ENCODE measurements at places on chromosomes 7 and 10.

- H3K36me3 ChIP-seq, result no peaks in the 10 kb centered on the region
- no peaks in the 10 kb centered on the region for H3K4me1 ChIP-seq
- H3K27ac ChIP-seq, result no peak overlapping the region
- no peak overlapping the region for H3K4me3 ChIP-seq
- peaks cover 44% of the 10 kb centered on the region for H3K27me3 ChIP-seq
These were observed 18.0 kb downstream of the DNTT start for GRCh38 chr10:96322275-96322674.

GRCh38 chr7:30764030-30764975 is 6.9 kb upstream of the MINDY4 start:
- no peak for DNase-seq
- H3K4me1 ChIP-seq, result no peaks in the 10 kb centered on the region
- H3K36me3 ChIP-seq, result no peaks in the 10 kb centered on the region

DNA sequence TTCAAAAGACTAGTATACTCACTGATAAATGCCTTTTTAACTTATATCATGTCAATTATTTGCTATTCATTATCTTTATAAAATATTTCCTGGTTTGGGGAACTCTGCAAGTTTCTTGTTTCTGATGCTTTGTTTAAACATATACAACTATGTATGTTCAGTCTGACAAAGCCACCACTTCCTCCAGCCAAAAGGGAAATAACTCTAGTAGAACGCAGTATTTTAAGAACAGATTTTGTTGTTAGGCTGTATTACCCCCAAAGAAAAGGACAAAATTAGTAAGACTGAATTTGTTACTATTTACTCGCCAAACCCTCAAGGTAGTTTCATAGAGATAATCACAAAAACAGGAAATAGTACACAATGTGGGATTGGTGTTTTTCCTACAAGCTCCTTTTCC is 78.9 kb downstream of the LRRTM3 start:
- no peaks in the 10 kb centered on the region for H3K4me1 ChIP-seq
- H3K36me3 ChIP-seq, result no peaks in the 10 kb centered on the region
- H3K4me3 ChIP-seq, result no peak overlapping the region
- no peak for DNase-seq
- no peaks in the 10 kb centered on the region for H3K27me3 ChIP-seq

DNA sequence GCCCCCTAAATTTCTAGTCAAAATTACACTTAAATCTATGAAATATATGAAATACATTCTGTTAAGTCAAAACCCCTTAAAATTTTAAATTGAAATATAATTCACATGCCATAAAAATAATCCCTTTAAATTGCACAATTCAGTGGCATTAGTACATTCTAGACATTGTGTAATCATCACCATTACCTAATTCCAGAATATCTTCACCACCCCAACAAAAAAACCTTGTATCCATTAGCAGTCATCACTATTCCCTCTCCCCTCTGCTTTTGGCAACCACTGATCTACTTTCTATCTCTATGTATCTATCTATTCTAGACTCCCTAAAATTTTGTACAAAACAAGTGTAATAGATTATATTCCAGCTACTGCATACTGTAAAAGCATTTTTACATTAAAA is 261.2 kb downstream of the GLI3 start:
- peaks cover 31% of the 10 kb centered on the region for H3K36me3 ChIP-seq
- DNase-seq, result no peak
- H3K4me1 ChIP-seq, result peaks cover 46% of the 10 kb centered on the region

- H3K36me3 ChIP-seq, result no peaks in the 10 kb centered on the region
- H3K27ac ChIP-seq, result no peak overlapping the region
- no peaks in the 10 kb centered on the region for H3K4me1 ChIP-seq
- H3K27me3 ChIP-seq, result no peaks in the 10 kb centered on the region
- no peak for DNase-seq
- H3K4me3 ChIP-seq, result no peak overlapping the region
These were observed 195.9 kb downstream of the XPNPEP1 start for GRCh38 chr10:109727436-109727835.

- H3K36me3 ChIP-seq, result no peaks in the 10 kb centered on the region
- H3K4me1 ChIP-seq, result peaks cover 9% of the 10 kb centered on the region
- H3K27me3 ChIP-seq, result no peaks in the 10 kb centered on the region
- peak; percentile 61 for DNase-seq
These were observed 4.1 kb downstream of the KCNIP2 start for GRCh38 chr10:101839416-101840063.

DNA sequence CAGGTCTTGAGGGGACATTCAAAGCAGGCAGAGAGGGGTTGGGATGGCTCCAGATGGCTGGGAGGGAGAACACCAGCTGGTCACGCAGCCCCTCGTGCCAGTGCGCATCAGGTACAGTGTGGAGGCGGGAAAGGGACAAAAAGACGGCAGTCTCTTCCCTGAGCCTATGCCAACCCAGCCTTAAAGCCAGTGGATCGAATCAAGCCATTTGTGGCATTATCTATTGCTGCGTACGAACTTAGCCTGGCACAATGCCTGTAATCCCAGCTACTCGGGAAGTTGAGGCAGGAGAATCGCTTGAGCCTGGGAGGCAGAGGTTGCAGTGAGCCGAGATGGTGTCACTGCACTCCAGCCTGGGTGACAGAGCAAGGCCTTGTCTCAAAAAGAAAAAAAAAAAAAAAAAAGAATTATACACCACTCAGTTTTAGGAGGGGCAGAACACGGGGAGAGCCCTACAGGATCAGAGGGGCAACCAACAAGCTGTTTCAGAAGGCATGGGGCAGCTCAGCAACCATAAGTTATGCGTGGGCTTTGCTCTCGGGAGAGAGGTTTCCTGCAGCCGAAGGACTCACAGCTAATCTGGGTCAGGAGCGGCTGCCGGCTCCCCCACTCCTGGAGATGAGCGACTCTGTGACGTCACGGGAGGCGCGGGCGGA is 356 bp upstream of the NDUFB2 start:
- H3K4me3 ChIP-seq, result peak overlapping the region; percentile 81
- H3K4me1 ChIP-seq, result peaks cover 13% of the 10 kb centered on the region
- peak; percentile 96 for DNase-seq
- H3K27ac ChIP-seq, result peak overlapping the region; percentile 89

GRCh38 chr10:99426689-99427088 is 3.7 kb downstream of the GOT1 start:
- H3K36me3 ChIP-seq, result peaks cover 21% of the 10 kb centered on the region
- DNase-seq, result no peak
- no peak overlapping the region for H3K27ac ChIP-seq
- H3K4me1 ChIP-seq, result peaks cover 13% of the 10 kb centered on the region

- no peaks in the 10 kb centered on the region for H3K4me1 ChIP-seq
- H3K4me3 ChIP-seq, result no peak overlapping the region
These were observed 247.6 kb downstream of the DNAJB6 start for GRCh38 chr7:157584420-157584819.

GRCh38 chr7:120988591-120989256 is at the start of gene CPED1:
Gene CPED1 (plus strand): TSS chr7:120988711. CDS start chr7:120989622, 911 bp downstream.
- peaks cover 30% of the 10 kb centered on the region for H3K4me1 ChIP-seq
- H3K27me3 ChIP-seq, result no peaks in the 10 kb centered on the region
- no peak for DNase-seq

DNA sequence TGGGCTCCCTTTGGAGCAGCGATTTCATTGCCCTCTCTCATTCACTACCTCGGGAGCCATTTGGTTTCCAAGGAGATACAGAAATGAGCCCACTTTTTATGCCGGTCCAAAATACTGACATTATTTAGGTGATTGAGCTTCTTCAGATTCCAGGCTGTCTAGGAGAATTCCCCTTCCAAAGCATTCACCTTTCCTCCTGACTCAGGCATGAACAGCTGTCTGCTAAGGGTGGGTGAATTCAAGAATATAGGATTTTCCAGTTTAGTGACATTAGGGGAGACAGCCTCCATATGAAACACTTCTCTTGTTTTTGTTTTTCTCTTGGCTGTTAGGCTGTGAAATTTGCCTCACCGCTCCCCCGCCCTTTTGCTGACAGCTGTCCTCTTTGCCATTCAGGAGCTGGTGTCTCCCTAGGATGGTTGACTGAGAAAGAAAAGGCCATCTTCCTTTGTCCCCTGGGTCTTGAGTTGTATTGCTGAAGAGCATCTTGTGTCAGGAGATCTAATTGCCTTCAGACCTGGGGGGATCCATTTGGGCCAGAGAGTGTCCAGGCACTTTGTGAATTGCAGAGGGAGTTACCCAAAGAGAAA is 56.7 kb downstream of the LRRC4 start:
- H3K27ac ChIP-seq, result no peak overlapping the region
- no peaks in the 10 kb centered on the region for H3K36me3 ChIP-seq
- no peaks in the 10 kb centered on the region for H3K4me1 ChIP-seq
- no peaks in the 10 kb centered on the region for H3K27me3 ChIP-seq

GRCh38 chr10:36491926-36492325 is 633.5 kb upstream of the ANKRD30A start:
- peaks cover 13% of the 10 kb centered on the region for H3K4me1 ChIP-seq
- no peaks in the 10 kb centered on the region for H3K27me3 ChIP-seq
- no peaks in the 10 kb centered on the region for H3K36me3 ChIP-seq
- H3K27ac ChIP-seq, result no peak overlapping the region
- H3K4me3 ChIP-seq, result no peak overlapping the region

GRCh38 chr7:78225534-78225933 is 427.0 kb downstream of the PHTF2 start:
- peaks cover 5% of the 10 kb centered on the region for H3K27me3 ChIP-seq
- H3K4me3 ChIP-seq, result no peak overlapping the region
- no peak overlapping the region for H3K27ac ChIP-seq
- peaks cover 5% of the 10 kb centered on the region for H3K4me1 ChIP-seq
- no peaks in the 10 kb centered on the region for H3K36me3 ChIP-seq
- no peak for DNase-seq

GRCh38 chr7:36657036-36657660 is 67.1 kb downstream of the AOAH start:
- H3K4me3 ChIP-seq, result no peak overlapping the region
- H3K4me1 ChIP-seq, result no peaks in the 10 kb centered on the region
- no peaks in the 10 kb centered on the region for H3K36me3 ChIP-seq

GRCh38 chr10:76286536-76286935 is 855.1 kb downstream of the LRMDA start:
- no peak overlapping the region for H3K27ac ChIP-seq
- no peaks in the 10 kb centered on the region for H3K36me3 ChIP-seq
- peaks cover 12% of the 10 kb centered on the region for H3K4me1 ChIP-seq

GRCh38 chr7:120920034-120920433 is 30.5 kb upstream of the ING3 start:
- H3K4me3 ChIP-seq, result no peak overlapping the region
- no peaks in the 10 kb centered on the region for H3K27me3 ChIP-seq
- no peak overlapping the region for H3K27ac ChIP-seq
- no peak for DNase-seq
- H3K36me3 ChIP-seq, result no peaks in the 10 kb centered on the region
- H3K4me1 ChIP-seq, result no peaks in the 10 kb centered on the region

DNA sequence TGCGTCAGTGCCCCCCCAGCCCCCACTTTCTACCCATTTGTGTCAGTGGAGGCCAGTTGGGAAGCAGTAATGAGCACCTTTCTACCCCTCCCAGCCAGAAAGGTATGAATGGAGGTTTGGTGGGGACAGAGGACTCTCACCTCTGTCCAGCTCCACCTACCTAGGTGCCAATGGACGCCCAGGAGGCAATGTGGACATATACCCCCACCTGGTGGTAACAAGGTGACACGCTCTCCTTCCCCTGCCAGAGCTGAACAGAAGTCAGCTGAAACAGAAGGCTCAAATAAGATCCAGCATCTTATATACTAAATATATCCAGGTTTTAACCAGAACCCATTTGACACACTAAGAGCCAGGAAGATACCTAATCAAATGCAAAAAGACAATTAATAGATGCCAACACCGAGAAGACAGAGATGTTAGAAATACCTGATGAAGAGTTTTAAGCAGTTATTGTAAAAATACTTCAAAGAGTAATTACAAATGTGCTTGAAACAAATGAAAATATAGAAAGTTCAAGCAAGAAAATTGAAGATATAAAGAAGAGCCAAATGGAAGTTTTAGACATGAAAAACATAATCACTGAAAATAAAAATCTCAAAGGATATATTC is 18.4 kb upstream of the SORCS3 start:
- H3K27ac ChIP-seq, result no peak overlapping the region
- H3K4me1 ChIP-seq, result no peaks in the 10 kb centered on the region
- H3K27me3 ChIP-seq, result peaks cover 59% of the 10 kb centered on the region
- H3K36me3 ChIP-seq, result no peaks in the 10 kb centered on the region

DNA sequence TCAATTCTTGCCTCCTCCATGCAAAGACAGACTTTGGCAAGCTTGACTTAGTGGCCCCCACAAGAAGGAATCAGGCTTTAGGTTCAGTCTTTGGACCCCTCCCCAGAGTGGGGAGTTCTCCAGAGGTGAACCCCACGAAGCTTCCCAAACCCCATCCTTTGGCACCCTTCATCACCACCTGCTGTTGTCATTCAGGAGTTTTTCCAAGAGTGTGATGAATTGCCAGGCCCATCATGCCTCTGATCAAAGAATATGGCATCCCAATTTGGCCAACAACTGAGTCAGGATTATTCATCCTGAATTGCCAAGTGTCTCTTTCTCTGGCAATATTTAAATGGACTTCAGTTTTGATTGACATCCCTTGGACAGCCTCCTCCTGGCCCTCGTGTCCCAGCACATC is 404.7 kb upstream of the MKI67 start:
- H3K27me3 ChIP-seq, result peaks cover 5% of the 10 kb centered on the region
- H3K4me3 ChIP-seq, result no peak overlapping the region
- H3K4me1 ChIP-seq, result peaks cover 48% of the 10 kb centered on the region
- no peak overlapping the region for H3K27ac ChIP-seq
- DNase-seq, result no peak
